ENCODE measurements at places on chromosomes 16 and 17.

DNA sequence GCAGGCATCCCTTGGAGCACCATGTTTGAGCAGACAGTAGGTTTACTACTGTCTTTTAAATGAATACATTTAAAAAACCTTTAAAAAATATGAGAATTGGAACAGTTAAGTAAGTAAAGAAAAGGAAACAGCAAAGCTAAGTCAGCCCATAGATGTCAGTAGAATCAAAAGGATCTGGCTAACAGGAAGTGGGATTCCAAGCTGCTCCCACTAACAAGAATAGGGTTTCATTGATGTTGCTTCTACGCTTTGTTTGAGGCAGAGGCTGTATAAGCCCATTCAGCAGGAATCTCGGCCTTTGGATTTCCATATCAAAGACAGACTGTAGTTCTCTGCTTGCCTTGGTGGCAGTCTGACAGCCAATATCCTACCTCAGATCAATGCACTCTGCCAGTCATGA, 122.9 kb upstream of the ELAC2 start:
- no peak for DNase-seq

- DNase-seq: no peak
These were observed 67.5 kb downstream of the SEC14L1 start for GRCh38 chr17:77208217-77208808.

DNA sequence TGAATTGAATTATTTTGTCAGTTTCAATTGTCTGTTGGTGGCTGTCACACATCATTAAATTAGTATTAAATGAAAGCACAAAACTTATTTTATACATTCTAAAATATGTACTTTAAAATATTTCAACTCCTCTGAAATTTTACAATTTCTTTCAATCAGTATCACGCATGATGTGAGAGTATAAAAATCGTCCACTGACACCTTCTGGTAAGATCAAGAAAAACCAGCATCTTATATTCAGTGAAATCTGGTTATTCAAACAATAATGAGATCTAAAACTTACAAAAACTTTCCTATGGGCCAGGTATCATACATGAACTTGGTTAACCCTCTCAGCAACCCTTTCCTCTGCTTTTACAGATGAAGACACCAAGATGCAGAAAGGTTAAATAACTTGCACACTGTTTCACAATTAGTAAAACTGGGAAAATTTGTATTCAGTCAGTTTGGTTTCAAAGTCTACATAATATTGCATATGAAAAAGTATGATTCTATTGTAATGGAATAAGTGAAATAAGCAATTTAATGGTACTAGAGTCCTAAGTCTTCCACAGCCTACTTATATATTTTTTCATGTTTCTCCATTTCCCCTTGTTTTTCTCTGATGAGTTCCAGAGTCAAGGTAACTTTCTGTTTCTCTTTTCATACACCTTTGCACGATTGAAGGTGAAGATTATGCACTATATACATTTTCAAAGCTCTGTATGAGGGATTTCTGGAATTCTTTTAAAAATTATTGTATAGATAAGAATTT, 58.7 kb downstream of the EFCAB5 start:
- DNase-seq: no peak

DNA sequence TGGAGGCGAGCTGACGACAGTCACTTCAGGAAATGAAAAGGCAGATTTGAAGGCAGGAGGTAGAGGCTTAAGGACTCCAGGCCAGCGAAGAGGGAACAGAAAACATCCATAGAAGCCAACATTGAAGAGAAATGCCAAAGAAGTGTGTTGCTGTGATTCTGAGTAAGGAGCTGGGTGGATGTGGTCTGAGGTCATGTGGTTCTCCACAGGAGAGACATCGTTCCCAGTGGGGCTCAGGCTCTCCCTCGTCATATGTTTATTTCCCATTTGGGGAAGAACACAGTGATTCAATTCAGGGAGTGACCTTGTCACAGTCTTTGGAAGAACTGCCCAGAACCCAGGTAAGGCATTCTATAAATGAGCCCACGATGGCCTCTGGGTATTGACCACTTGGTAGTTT, 6.6 kb upstream of the PMP22 start:
- DNase-seq: no peak

DNA sequence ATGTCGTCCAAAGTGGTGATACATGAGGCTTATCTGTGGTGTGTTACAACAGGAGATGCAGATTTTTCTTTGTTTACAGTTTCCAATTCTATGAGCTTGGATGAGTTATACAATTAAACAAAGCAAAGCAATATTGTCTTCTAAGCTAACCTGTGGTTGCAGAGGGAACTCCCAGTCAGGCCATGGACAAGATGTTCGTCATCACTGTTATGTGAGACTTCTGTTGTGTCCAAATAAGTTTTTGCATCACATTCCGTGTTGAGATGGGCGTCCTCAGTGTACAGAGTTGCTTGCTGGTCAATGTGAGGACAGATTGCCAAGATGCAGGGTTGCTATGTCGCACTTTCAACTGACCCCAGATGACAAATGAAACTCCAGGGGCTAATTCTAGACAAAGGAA, 189.3 kb downstream of the IRF8 start:
- no peak for DNase-seq

DNA sequence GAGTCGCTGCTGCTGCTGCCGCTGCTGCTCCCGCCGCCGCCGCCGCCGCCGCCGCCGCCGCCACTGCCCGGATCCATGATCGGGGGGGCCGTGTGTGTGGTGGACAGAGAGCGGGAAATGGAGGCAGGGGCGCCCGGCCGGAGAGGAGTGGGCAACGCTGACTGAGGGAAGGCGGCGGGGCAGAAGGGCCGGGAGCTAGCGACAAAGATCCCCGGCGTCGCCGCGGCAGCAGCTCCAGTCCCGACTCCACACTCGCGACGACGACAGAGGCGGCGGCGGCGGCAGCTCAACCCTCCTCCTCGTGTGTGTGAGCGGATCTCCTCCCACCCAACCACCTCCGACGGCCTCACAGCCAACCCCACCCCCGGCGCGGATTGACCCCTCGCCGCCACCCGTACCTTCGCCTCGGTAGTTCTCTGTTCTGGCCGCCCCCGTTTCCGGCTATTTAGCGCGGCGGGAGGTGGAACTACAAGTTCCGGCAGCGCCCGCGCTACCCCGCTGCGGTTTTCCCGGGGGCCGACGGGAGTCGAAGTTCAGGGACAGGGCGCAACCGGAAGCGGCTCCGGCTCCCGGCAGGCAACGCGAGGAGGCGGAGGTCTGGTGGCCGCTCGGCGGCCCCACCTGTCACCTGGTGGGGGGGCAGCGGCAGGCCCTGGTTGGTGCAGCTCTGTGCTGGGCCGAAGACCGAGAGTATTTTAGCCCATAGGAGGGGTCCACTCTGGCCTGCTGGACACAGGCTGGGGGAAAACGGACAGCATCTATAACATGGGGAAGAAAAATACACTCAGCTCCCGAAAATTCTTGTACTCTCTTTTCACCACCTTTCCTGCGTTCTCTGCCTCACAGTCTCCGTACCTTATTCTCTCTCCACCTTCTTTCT, at the start of gene GSPT1:
GSPT1 (minus strand) TSS at position 313 of the 880 bp plus-strand sequence; CDS start at position 77, 236 bp downstream.
- peak; percentile 100 for DNase-seq

DNA sequence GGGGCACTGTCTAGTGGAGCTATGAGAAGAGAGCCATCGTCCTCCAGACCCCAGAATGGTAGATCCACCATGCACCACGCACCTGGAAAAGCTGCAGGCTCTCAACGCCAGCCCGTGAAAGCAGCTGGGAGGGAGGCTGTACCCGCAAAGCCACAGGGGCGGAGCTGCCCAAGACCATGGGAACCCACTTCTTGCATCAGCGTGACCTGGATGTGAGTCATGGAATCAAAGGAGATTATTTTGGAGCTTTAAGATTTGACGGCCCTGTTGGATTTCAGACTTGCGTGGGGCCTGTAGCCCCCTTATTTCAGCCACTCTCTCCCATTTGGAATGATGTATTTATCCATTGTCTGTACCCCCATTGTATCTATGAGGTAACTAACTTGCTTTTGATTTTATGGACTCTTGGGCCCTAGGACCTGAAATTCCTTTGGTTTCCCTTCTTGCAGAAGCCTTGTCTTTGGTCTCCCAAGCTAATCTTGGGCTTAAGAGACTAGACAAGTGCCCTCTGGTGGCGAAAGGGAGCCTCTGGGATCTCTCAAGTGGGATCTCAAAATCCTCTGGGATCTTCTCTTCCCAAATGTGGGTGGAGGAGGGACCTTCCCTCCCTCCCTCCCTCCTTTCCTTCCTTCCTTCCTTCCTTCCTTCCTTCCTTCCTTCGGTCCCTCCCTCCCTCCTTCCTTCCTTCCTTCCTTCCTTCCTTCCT, 58.2 kb upstream of the HAPSTR1 start:
- DNase-seq: peak; percentile 39

DNA sequence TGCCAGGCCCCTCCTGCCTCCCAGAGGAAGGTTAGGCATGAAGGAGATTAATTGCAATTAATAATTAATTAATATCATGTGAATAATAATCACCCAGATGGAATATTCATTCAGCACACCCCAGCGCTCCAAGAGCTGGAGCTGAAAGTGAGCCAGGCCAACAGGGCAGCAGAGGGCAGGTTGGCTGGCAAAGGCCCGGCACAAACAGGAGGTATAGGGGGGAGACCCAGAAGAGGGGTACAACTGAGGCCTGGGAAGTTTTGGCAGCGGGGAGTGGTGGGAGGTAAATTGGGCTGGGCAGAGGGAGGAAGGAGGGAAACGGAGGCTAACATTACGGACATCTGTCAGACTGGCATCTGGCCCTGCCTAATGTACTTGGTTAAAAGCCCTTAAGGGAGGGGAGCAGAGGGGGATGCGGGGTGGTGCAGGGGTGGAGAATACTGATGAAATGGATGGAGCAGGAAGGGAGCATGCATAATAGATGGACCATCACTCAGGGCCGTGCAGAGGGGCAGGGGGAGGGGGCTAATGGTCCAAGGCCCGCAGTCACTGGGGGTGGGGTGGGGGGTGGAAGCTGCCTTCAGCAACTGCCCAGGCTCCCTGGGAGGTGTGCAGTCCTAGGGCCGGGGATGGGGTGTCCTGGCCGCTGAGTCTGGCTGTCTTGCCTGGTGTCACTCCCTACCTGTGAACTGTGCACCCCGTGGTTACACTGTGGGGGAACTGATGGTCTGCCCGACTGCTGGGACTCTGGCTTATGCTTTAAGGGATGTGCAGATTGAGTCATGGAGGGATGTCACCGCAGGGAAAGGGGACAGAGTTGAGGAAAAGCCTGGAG, 1.9 kb downstream of the ADAM11 start:
- DNase-seq: no peak

GRCh38 chr16:67562526-67562917, at the start of gene CTCF:
Gene CTCF, plus strand, starts transcription at chr16:67562526. Its CDS starts 48,307 bp downstream, at chr16:67610833.
- DNase-seq: peak; percentile 94

GRCh38 chr16:58551496-58551895, 36.2 kb downstream of the SETD6 start:
- no peak for DNase-seq

- DNase-seq: no peak
These were observed 5.2 kb upstream of the DCXR start for GRCh38 chr17:82042649-82043048.

DNA sequence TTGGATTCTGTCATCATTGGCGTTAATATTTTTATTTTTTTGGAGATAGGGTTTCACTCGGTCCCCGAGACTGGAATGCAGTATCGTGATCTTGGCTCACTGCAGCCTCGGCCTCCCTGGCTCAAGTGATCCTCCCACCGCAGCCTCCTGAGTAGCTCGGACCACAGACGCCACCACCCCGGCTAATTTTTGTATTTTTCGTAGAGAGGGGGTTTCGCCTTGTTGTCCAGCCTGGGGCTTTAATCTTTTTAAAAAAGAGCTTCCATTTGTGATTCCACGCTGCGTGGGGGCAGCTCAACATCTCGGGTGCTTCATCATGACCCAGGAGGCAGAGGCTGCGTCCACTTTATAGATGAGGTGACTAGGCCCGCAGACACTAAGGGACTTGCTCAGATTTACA, 1.5 kb downstream of the BANP start:
- no peak for DNase-seq

GRCh38 chr16:5874899-5875298, 777.3 kb upstream of the EEF2KMT start:
- no peak for DNase-seq

DNA sequence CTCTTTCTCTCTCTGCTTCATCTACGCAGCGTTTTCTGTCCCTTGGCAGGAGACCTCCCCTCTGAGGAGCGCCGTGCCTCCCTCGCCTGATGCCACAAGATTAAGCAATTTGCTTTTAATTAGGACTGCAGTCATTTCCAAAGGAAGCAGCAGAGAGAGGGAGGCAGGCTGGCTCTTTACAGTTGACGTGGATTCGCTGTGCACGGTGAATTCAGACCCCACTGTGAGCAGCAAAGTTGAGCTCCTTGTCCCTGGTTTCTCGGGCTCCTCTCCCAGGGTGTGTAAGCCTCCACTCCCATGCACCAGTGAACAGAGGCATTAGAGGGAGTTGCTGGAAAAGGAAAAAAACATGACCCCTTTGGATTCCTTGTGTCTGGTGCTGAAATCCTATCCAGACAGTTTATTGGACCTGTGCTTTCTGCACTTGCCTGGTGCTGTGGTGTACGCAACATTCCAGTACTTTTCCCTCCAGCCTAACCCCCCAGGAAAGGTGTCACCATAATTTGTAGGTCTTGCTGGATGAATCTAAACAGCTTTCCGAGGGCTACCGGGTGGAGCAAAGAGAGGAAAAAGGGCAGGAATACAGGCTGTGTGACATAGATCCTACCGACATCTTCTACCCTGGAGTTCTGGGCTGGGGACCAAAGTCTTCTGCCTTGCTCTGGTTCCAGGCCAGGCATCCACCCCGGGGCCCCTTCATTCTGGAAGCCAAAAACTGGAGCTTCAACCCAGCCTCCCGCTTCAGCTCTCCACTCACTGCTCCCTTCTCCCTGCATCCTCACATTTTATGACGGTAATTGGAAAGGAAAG, 171.0 kb downstream of the MAF start:
- no peak for DNase-seq

DNA sequence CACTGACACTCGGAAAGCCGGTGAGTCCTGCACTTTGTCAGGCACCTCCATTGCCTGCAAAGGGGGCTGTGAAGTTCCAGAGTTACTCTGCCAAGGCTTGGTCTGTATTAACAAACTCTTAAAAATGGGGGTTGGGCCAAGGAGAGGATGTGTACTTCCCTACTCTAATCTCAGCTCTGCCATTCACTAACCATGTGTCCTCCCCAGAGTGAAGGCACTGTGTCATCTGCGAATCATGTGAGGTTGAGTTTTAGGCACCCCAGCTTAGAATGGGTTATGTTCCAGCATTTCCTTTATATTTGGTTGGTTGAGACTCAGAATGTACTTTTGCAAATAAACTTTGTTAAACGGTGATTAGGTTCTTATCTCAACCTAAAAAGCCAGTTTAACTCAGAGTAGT, 24.9 kb downstream of the ERCC4 start:
- DNase-seq: no peak

DNA sequence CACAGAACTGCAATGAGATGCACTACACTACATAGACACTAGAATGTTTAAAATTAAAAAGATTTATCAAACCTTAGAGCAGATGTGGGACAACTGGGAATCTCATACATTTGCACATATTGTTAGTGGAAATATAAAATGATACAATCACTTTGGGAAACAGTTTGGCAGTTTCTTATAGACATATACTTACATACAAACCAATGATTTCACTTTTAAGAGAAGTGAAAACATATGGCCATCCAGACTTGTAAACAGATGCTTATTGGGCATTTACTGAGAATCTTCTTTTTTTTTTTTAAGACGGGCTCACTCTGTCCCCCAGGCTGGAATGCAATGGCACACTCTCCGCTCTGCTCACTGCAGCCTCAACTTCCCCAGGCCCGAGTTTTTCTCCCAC, 50.1 kb downstream of the AXIN2 start:
- DNase-seq: no peak

GRCh38 chr16:89371968-89372634, 118.3 kb downstream of the ANKRD11 start:
- no peak for DNase-seq

GRCh38 chr17:31132977-31133376, 38.2 kb downstream of the NF1 start:
- no peak for DNase-seq

- no peak for DNase-seq
These were observed 21.2 kb upstream of the EIF1 start for GRCh38 chr17:41667280-41668041.

Measured in RPMI8226 (cell line).